ENCODE measurements at places on chromosomes 12 and 14.

- no peak for DNase-seq
These were observed 7.9 kb downstream of the WDR89 start for GRCh38 chr14:63633801-63634200.

GRCh38 chr12:68451261-68452077 is 119.3 kb upstream of the MDM1 start:
- no peak for DNase-seq

DNA sequence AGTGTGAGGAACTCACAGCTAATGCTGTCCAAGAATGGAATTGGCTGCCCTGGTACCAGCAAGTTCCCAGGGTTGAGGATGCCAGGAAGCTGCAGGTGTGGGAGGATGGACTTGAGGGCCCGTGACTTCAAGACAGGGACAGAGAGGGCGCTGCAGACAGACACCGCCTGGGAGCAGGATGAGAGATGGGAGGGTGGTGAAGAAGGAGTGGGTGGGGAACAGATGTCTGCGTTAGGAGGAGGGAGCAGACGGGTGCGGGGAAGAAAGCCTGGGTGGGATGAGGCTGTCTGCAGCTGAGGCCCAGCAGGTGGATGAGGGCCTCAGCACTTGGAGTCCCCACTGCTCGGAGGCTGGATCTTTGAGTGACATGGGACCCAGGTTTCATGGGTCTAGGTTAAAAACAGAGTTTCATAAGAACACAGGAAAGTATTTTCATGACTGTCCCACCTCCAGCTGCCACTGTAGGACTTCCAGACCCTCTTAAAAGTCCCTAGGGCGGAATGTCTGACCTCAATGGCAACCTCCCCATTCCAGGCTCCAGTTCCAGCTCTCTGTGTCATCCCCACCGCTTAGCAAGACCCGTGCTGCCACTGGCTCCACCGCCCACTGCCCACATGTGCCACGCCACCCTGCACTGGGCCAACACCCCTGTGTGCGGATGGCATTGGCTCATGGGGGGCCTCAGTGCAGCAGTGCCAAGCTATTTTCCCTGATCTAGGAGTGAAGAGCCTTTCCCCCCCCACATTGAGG is 70.3 kb upstream of the SCN8A start:
- DNase-seq = no peak

GRCh38 chr12:52566847-52567291 is 6.8 kb downstream of the KRT74 start:
- no peak for DNase-seq

DNA sequence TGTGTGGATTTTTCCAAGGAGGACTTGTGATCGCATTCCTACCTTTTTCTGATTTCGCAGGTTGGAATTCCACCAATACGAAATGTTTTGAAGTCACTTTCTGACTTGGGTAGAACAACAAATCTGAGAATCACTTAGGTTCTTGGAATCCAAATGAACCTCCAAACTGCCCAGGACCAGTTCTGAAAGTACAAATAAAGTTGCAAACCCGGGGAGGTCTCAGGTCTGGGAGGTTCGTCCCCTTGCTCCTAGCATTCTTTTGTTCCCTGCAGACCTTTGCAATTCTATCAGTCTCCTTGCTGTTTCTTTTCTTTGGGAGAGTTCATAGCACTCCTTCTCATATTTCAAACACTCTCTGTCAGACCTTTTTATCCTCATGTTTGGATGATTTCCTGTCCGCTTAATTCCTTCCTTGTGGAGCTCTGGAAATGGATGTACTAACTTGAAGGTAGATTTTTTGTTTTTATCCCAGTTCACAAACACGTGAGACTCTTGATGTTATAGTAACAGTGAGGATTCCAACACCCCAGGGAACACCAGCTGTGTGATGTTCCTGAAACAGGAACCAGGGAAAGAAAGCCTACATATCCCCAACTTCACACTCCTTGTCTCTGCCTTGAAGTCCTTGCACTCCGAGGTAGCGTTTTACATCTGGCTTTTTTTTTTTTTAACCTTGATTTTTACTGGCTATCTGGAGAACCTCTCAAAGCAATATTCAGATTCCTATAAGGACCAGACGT is 70.6 kb downstream of the TMEM132C start:
- no peak for DNase-seq

GRCh38 chr12:12070674-12071656 is at the start of gene BCL2L14:
Gene BCL2L14 (plus strand): TSS chr12:12070939. CDS start chr12:12079306, 8,367 bp downstream.
- DNase-seq = no peak

GRCh38 chr12:92601176-92601575 is 101.6 kb upstream of the PLEKHG7 start:
- DNase-seq = no peak

GRCh38 chr12:123659996-123660727 is 10.8 kb upstream of the TCTN2 start:
- no peak for DNase-seq

DNA sequence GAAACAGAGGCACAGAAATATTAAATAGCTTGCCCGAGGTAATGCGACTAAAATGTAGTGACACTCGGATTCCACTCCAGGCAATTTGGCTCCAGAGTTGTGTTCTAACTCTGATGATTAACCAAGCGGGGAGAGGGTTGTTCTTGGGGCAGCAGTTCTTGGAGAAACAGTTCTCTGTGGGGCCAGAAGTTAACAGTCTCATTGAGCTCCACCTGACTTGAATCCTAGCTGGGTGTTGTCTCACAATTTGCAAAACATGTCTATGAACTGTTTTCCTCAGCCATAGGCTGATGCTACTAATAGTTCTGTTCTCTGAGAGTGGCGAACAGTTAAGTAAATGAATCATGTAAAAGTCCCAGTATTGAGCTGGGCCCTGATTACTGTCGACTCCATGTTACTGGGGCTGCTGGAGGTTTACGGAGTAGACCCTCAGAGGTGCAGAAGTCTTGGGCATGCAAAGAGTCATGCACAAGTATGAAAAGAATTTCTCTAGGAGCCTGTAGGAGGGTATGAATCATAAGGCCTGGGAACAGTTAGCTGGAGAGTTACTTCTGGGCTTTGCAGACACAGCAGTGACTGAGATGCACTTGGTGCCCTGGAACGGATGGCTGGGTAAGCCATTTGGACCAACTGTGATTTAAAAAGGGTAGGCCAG is 15.4 kb upstream of the NIN start:
- DNase-seq = no peak

GRCh38 chr12:108519558-108519957 is 4.5 kb downstream of the FICD start:
- DNase-seq = no peak

DNA sequence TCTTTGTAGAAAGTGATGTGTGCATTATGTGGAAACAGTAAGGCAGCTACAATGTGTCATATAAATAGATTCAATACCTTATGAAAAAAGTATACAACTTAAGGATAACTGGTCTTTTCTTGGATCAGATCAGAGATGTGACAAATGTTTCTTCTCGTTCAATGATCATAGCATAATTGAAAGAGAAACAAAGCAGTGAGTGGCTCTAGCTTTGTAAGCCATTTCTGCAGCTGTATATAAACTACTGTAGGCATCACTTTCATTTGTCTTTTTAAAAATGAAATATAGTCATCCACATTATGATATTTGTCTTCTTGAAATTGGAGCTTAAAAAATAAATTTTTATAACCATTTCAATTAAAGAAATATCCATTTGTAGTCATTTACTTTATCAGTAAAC is 63.8 kb upstream of the LMO3 start:
- no peak for DNase-seq

- no peak for DNase-seq
These were observed 315.4 kb downstream of the RAD51B start for GRCh38 chr14:68135028-68135427.

GRCh38 chr12:21675641-21676040 is 18.0 kb upstream of the LDHB start:
- no peak for DNase-seq

DNA sequence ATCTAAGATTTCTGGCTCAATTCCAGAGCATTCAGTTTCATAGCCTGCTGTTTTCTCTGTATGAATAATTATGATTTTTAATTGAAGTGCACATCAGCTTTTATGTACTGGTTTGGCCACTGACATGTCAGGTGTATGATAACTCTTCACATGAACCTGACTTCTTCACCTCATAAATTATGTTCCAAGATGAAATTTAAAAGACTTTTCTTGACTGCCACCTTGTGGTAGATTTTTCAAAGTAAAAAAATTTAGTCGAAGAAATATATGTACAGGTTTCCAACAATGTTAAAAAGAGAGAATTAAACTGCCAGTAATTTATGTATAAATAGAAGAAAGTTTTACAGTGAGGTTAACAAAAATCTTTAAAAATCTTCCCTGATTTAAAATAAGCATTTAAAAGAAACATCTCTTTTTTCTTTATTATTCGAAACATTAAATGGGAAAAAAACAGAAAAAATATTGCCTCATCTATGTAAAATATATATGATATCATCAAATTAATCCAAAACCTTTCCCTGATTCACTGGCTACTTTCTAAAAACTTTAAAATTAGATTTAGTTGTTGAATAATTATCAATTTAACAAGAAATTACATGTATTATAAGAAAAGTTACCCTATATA is 124.9 kb upstream of the ATXN7L3B start:
- no peak for DNase-seq

DNA sequence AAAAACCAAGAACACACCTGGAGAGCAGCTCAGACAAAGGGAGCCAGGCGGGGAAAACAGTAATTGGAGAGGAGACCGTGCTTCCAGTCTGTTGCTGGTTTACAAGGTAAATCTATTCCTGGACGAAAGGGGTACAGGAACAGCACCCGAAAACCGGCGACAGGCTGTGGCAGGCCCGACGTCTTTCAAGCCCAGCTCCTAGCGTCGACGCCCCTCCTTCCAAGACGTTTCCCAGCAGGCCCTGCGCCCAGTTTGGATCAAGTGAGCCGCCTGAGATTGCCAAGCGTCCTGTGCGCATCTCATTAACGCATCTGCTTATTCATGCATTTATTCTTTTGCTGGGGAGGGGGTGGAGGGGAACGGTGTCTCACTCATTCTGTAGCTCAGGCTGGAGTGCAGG is 1.4 kb downstream of the C12orf56 start:
- DNase-seq = no peak

GRCh38 chr12:124515981-124516380 is 51.4 kb downstream of the NCOR2 start:
- DNase-seq = no peak

- DNase-seq = no peak
These were observed 121.0 kb upstream of the KRR1 start for GRCh38 chr12:75632442-75632841.

DNA sequence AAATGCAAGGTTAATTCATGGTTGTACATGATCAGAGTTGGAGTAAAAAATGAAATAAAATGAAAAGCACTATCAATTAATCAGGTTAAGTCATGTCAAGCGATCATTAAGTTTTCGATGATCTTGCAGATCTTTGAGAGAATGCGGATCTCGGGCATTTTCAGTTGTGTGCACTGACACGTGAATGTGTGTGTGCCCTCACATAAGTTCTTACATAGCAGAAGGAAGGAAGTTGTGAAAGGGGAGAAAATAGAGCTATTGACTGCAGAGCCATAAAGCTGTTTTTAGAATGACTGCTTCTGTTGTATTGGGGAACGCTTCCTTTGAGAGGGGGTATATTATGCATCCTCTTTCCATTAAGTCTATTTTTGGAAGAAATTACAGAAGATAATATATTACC is 101.3 kb downstream of the HMGA2 start:
- no peak for DNase-seq

GRCh38 chr12:62758216-62758615 is 176.7 kb downstream of the PPM1H start:
- no peak for DNase-seq
